ENCODE measurements at places on chromosomes 7 and 10. TPM values are rescaled to one million over a fixed set of nuclear protein-coding genes. Genes with fewer than 3 reads are reported as not detected.

DNA sequence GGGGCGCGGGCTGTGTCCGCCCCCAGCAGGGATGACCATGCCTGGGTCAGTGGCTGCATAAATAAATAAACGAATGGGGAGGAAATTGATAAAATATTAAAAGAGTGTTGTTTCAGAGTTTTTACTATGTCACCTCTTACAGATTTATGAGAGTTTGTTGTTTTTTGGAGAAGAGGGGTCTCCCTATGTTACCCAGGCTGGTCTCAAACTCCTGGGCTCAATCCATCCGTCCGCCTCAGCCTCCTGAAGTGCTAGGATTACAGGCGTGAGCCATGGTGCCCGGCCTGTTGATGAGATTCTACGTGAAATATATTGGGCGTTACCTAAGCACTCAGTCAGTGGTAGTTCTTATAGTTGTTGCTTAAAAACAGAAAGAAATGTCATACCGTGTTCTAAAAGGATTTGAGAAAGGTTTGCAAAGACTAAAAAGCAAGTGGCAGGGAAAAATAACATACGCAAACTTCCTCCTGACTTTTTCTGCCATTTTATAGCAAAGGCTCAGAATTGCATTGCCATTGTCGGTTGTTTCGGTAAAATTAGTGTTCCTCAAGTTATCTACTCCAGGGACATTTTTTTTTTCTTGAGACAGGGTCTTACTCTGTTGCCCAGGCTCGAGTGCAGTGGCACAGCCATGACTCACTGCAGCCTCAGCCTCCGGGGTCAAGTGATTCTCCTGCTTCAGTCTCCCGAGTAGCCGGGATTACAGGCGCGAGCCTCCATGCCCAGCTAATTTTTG lies 39.5 kb upstream of the FOXK1 start:
- no peak for DNase-seq

- DNase-seq: no peak
These were observed 212.4 kb downstream of the ELFN1 start for GRCh38 chr7:1882451-1882850.

- no peak for DNase-seq
These were observed 432 bp upstream of the CAMK2B start for GRCh38 chr7:44325811-44326241.

DNA sequence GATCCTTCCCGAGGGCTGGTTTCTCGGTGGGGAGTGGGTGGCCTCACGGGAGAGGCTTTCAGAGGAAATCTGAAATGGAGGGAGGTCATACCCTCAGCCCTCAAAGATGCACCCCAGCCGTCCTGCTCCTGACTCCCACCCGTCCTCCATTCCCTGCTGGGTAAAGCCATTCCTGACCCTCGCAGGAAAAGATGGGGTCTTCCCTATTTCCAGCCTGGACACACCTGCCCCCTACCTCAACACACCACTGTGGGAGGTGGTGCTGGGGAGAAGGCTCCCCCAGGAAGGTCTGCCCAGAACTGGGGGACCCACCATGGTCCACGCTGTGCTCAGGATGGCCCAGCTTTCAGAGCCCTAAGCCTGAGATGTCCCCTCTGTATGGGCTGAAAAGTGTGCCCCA lies 86.9 kb downstream of the CHST15 start:
- DNase-seq: no peak

DNA sequence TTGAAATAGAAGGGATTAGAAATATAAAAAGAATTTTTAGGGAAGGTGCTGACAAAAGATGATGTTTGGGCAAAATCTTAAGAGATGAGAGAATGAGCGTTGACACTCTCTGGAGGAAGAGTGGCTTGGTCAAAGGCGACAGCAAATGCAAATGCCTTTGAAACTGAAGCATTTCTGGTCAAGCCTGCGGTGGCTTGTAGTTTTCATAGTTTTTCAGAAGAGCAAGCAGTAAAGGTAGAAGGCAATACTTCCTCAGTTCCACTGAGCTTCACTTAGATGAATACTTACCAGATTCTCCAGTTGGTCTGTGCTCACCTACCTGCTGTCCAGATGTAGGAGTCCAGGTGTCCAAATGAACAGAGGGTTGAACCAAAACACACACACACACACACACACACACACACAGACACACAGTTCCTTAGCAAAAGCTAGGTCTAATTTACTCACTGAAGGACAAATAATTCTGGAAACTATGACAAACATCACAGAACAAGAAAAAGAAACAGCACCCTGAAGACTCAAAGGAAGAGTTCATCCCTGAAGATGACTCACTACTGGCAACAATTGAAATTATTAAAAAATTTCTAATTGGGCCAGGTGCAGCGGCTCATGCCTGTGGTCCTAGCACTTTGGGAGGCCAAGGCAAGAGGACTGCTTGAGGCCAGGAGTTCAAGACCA lies 12.1 kb upstream of the STK17A start:
- no peak for DNase-seq

GRCh38 chr10:25457552-25457951 lies 282.8 kb downstream of the GPR158 start:
- DNase-seq: no peak

- DNase-seq: no peak
These were observed 7.9 kb upstream of the UPF2 start for GRCh38 chr10:12050528-12050927.

DNA sequence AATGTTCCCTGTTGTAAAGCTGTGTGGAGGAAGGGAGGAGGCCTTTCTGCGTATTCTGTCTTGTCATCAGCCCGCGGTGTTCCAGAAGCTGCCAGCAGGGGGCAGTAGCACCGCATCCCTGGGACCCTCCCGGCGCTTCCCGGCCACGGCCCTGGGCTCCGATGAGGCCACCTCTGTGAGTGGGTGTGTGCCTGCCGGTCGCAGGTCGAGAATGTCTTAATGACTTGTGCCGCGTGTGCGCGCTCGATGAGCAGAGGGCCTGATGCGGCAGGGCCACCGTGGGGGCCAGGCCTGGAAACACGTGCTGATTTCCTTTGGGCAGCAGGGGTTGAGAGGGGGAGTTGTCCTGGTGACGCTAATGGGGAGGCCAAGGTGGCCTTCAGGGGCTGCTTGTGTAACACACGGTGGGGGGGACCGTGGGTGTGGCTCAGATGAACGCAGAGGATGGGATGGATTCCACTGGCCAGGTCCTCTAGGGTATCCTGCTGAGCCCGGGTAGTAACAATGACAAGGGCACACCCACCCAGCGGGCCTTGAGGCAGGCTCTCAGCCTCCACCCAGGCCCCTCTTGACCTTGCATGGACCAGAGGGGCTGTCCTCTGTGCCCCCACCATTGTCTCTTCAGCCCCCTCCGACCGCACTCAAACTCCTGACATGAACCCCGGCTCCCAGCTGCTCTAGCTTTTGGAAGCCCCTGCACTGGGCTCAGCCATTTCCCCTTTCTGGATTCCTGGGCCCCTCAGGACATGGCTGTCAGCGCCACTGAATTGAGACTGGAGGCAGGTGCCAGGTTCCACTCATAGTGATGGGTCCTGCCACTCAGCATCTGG lies 135.9 kb upstream of the PODXL start:
- DNase-seq: peak; percentile 84

GRCh38 chr10:113142601-113143362 lies 192.7 kb downstream of the TCF7L2 start:
- no peak for DNase-seq

DNA sequence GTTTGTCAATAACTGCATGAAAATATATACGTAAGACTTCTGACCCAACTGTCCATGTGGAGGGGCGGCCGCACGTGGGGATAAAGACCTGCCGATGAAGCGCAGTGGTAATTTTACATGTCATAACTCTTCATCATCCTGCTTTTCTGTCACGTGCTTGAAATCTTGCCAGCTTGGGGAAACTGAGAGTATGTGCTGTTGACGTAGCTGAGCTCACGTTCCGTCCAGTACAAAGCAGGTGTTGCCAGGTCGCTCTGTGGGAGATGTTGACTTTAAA lies 105.1 kb downstream of the INPP5A start:
- DNase-seq: no peak

DNA sequence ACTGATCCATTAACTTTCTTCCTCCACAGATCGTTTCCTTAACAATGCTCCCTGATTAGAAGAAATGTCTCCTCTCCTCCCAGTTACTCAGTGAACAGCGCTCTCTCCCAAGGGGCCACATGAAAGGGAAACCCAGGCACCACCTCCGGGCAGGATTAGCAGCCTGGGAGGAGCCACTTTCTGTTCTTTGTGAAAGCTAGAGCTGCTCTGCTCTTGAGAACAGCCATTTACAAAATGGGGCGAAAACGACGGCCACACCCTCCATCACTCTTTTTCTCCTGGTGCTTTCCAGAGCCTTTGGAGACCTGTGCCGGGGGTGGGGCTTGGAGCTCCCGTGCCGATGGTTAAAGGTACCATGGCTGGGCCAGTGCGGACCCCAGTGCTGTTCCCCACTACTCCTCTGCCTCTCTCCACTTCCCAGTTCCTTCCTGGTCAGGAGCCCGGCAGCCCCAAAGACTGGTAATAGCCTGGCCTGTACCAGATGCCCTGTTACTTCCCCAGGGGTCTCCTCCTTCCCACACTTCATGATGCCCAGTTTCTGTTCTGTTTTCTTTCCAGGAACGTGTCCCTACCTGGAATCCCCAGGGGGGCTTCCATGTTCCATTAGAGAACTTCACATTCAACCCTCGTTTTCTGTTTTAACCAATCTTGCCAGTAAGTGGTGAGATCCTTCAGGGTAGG lies 402.9 kb upstream of the GALNT17 start:
- no peak for DNase-seq

GRCh38 chr10:72272689-72273409 lies 875 bp upstream of the DDIT4 start:
- peak; percentile 95 for DNase-seq

- DNase-seq: peak; percentile 80
These were observed 837 bp upstream of the IGFBP3 start for GRCh38 chr7:45921699-45922519.

- no peak for DNase-seq
These were observed 188.3 kb downstream of the GPR37 start for GRCh38 chr7:124577256-124577655.

GRCh38 chr7:65798111-65799075 lies 74.5 kb upstream of the VKORC1L1 start:
- DNase-seq: no peak

GRCh38 chr10:78657163-78657861 lies 411.5 kb upstream of the ZMIZ1 start:
- DNase-seq: peak; percentile 88

GRCh38 chr7:20200361-20200760 lies 16.8 kb downstream of the MACC1 start:
- DNase-seq: no peak

DNA sequence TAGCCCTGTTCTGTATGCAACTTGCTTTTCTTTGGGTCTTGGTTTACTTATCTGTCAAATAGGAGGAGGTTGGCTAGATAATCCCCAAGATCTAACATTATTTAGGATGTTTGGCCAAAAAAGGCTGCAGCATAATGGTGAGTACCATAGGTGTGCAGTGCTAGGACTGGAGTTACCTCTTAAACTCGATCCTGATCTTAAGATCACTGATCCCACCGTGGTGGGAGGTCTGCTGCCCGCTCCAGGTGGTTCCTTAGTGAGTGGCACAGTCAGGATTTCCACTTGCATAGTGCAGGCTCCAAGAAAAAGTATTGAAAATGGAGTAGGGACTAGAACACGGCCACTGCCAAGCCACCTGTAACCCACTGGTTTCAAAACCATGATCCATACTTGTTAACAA lies 66.9 kb downstream of the KLHDC10 start:
- no peak for DNase-seq

GRCh38 chr10:53315709-53316108 lies 543.1 kb upstream of the MBL2 start:
- no peak for DNase-seq

- DNase-seq: no peak
These were observed 121.1 kb upstream of the PDE1C start for GRCh38 chr7:32191305-32191704.

- no peak for DNase-seq
These were observed 11.1 kb upstream of the SLC18A3 start for GRCh38 chr10:49598986-49599385.

DNA sequence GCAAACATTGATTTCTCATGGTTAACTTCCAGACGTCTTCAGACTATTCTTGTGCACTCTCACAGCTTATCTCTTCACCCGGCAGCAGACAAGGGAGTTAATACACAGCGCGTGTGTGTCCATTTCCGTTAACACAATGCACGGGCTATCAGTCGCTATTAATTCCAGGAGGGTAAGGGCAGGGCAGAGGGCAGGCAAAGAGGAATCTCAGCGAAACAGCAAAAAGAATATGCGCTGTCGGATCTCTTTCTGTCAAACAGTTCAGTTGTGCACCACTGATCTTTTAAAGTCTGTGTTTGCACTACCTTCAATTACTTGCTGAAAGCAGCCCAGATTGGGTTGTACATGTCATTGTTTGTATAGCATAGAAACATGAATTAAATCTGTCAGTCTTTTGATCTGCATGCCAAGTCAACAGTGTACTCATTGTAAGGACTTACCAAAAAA lies 41.1 kb upstream of the CABCOCO1 start:
- DNase-seq: peak; percentile 32

DNA sequence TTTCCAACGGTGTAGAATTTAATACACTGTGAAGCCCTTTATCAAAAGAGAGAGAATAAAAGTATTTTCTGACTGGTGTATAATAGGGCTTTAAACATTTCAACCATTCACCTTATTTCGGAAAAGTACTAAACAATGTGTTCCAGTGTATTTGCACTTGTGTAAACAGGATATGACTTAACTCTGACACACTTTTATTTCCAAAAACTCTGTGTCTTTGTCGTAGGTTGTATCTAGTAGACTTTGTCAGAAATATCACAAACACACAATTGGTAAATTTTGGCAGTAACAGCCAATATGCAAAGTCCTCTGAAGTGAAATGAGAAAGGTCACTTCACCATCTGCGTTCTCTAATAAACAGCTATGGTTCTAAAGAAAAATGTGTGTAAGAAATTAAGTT lies 10.3 kb upstream of the TSPAN13 start:
- DNase-seq: no peak

GRCh38 chr7:129122751-129123509 lies 21.6 kb upstream of the TSPAN33 start:
- DNase-seq: no peak

- DNase-seq: no peak
These were observed 65.1 kb downstream of the SFMBT2 start for GRCh38 chr10:7345717-7346116.

The PRPS1L1 gene
- 18.6 TPM for total RNA-seq

The ACSM6 gene
- total RNA-seq: not detected

The PNLIPRP2 gene
- total RNA-seq: 0.31 TPM

The NUPR2 gene
- 171 TPM for total RNA-seq

The NEURL1 gene
- total RNA-seq: 17.8 TPM

The CTBP2 gene
- total RNA-seq: 79.5 TPM

The TACC2 gene
- total RNA-seq: 21.3 TPM

The C10orf105 gene
- 0.87 TPM for total RNA-seq

The SFMBT2 gene
- 7.6 TPM for total RNA-seq

The NXPH1 gene
- 0.37 TPM for total RNA-seq

The FEZF1 gene
- total RNA-seq: 5.6 TPM

The LBX1 gene
- 0.12 TPM for total RNA-seq

The FAM237B gene
- total RNA-seq: not detected

The CDNF gene
- total RNA-seq: 14.1 TPM

The CYP2C19 gene
- total RNA-seq: 0.24 TPM

The FLNC gene
- total RNA-seq: 14.4 TPM
